ENCODE measurements at places on chromosomes 3 and 15.

- peak; percentile 70 for DNase-seq
Observed at GRCh38 chr15:32908135-32908801, 190.5 kb downstream of the GREM1 start.

DNA sequence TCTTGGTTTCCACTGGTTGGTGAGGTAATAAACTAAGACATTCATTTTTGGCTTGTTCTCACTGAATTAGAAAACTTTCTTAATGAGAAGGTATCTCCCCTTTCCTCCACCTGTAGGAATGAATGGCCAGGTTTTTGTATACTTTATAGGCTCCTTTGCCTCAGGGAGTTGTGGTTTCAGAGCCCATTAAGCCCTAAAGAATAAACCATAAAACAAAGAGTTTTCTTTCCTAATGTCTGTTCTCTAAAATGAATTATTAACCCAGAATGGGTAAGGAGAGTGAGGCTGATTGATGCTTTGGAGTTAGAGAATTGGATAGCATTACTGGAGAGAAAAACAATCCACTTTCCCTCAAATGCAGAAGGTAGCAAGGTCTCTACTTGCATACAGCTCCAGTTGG, 67.6 kb downstream of the TIGIT start:
- DNase-seq: no peak

- DNase-seq: peak; percentile 51
Observed at GRCh38 chr15:85623315-85624049, 171.2 kb downstream of the KLHL25 start.

- peak; percentile 80 for DNase-seq
Observed at GRCh38 chr3:174949523-174949922, 90.4 kb downstream of the NAALADL2 start.

GRCh38 chr3:71510510-71510909, 73.0 kb downstream of the FOXP1 start:
- peak; percentile 75 for DNase-seq

DNA sequence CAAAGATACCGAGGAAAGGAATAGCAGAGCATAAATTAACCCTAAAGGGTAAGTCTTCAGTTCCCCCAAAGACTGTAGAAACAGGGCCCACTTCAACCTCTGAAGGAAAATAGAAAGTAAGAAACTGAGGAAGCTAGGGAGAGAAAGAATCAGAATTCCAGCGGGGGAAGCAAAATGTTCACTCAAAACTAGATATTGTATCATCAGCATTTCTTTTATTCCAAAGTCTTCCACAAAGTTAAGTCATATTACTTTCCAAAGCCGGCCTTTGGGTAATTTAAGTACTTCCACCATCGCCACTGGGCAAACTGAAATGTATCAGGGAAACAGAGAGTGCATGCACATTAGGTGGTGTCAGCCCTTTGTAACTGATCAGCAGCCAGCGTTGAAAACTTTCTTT, 88.3 kb downstream of the RSL24D1 start:
- DNase-seq: no peak
